Activated T-cell treated with anti-CD3 and anti-CD28 coated beads for 4 hours (primary cell): ENCODE measurements at places on chromosomes 7 and 10.

DNA sequence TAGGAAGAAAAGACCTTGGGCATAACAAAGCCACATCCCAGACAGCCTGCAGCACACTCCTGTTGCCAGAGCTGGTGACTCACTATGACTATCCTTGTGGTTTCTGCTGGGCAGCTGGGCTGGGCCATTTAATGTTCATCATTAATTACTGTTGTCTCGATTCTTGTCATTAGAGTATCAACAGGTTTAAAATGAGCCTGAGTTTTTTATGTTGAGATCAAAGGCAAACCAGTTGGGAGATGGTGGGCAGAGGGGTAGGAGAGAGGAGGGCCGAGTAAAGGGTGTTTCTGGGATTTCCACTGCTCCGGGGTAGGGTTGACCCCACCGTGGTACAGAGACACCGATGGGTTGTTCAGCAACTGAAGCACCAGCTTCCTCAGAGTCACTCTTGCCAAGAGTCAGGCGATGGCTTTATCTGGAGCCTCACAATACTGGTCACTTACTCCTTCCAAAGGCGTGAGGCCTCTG is 128.7 kb upstream of the LYZL1 start:
- DNase-seq, result no peak

DNA sequence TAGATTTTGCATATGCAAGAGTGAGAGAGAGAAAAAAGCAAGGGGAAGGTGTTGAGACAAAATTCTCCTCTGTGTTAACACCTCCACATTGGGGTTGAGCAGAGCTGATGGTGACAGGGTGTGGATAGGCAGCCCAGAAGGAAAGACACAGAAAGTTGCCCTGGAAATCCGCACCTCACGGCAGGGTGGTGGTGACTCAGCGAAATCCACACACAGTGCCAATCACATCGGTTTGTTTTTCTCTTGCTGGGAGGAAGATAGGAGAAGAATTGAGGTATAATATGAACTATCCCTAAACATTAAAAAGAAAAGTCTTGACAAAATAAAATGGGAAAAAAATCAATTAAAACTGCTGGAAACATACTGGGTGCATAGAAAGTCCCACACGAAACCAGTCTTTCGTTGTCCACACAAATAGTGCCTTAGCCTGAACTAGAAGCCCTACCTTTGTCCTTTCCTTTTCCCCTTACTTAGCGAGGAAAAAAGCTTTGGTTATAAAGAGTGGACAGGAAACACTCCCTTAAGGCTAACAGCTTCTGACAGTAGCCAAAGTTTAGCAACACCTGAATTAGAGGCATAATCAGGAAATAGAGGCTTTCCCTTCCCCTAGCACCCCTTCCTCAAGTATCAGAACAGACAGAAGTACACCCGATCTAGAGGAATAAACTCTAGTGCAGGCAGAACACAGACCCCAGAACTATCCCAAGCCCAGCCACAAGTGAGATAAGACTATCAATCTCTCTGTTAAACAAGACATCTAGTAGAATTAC is 39.2 kb upstream of the DNAJC1 start:
- no peak for DNase-seq

DNA sequence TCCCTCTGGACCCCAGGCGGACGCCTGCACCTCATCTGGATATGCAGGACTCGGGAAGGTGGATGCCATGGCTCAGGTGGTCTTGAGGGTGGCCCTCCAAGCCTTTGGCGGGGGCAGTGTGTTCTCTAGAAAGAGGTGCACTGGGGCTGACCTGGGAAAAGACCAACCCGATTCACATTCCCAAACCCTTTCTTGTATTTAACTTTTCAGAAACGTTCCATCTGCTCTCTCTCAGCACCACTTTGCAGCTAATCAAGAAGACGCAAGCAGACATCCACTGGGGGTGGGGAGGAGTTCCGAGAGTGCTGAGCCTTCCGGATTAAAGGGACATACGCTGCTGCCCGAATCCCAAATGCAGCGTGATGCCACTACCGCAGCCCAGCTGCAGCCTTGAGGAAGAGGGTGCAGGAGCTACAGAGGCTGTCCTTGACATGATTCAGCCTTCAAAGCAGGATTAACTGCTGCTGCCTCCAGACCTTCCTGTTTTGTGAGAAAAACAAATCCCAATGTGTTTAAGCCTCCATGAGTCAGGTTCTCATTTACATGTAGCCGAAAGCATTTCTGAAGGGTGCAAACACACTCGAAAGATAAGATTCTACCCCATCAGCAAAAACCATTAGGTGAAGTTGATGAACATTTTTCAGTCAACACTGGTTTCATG is 39.9 kb downstream of the RBM17 start:
- no peak for DNase-seq

DNA sequence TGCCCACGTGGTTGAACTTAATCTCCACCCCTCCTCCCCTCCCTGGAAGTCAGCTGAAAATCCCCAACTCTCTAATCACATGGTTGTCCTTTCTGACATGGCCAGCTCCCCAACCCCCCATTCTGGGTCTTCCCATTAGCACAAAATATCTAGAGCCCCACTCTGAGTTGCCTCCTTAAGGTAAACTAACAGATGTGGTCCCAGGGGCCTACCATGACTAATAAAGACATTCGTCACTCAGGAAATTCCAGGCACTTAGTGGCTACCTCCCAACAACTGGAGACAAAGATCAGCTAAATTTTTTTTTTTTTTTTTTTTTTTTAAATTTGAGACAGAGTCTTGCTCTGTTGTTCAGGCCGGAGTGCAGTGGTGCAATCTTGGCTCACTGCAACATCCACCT is 21.1 kb downstream of the CCDC126 start:
- no peak for DNase-seq

GRCh38 chr7:75737856-75738603 is 711 bp downstream of the HIP1 start:
- DNase-seq, result no peak

- no peak for DNase-seq
Measured at GRCh38 chr7:65980478-65981250, 1.3 kb downstream of the GUSB start.

DNA sequence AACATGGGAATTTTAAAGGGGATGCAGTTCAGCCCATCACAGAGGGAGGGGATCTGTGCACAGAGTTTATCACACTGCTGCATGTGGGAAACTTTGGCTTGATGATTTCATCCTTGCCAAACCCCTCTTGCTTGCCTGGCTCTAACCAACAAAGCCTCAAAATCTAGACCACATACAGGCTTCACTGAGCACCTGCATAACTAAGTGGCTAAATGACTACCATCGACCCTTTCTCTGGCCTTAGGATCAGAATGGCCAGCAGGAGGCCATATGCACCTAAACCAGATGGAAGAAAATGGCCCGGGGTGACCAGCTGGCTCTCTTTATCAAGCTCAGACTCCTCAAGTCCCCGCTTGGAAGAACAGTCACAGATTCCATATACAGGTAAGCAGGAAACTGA is 15.6 kb upstream of the ZNF25 start:
- no peak for DNase-seq

DNA sequence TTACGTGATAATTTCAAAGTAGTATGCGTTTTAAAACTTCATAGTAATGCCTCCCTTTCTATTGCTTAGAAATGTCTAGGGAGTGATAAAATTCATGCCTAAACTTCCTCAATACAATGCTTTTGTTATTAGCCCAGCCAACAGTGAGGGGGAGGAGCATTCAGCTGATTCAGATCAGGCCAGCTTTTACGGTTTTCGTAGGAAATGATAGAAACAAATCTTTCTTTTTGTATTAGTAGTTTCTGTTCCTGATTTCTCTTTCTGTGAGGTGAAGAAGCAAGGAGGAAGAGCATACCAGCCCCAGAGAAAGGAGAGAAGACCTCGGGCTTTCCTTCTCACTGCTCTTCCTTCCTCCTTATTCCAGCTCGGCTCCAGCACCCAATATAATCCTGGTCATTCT is 35.2 kb upstream of the ITPRID1 start:
- no peak for DNase-seq

DNA sequence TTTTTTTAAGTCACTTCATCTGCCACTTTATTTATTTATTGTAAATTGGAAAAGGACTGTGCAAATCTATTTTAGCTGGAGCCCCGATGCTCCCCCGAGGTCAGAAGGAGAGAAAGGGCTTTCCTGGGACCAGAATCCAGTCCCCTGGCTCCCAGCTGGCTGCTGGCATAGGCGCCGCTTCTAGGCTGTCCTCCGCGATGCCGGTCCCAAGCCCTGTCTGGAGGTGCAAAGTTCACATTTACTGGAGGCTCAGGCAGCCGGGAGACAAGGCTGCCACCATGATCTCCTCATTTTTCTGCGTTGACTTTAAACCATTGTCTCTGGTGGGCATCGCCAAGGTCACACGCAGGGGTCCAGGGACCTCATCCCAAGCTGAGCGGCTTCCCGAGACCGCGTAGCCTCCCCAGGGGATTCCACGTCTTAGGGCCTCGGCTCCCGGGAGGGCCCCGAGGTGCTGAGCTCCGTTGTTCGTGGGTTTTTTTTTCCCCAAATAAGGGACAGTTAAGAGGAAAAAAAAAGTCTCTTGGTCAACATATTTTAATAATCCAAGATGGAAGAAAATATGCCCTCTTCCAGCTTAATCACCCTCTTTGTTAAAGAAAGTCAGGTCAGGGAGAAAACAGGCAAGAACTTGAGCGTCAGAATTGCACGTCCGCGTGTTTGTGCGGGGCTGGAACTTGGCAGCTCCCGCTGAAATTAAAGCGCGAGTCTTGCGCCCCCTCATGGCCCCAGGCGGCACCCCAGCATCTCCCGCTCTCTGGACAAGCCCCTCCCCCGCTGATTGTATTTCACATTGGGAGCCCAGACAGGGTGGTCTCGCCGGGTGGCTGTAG is 11.9 kb downstream of the RGR start:
- DNase-seq, result peak; percentile 23

GRCh38 chr7:41847606-41848005 is 144.7 kb upstream of the INHBA start:
- no peak for DNase-seq

DNA sequence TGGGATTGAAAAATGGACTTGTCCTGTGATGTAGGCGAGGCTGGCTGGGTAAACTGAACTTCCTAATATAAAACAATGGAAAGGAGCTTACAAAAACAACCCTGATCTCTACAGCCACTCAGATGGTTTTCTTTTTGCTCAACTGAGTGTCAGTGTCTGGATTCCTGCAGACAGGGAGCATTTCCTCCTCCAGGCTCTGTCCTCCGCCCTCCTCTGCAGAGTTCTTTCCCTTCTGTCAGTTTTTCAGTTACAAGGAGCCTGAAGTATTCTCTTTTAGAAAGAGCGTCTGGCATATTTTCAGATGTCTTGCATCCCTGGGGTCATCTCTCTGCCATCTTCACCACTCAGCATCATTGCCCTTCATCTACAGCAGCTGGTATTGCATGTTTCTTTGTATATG is 50.0 kb upstream of the PITRM1 start:
- no peak for DNase-seq

GRCh38 chr10:11393858-11394257 is 217.6 kb downstream of the USP6NL start:
- no peak for DNase-seq
